ENCODE measurements at places on chromosomes 4 and X. TPM values are rescaled to one million over a fixed set of nuclear protein-coding genes. Genes with fewer than 3 reads are reported as not detected.

CENPVL2 gene
- not detected for polyA plus RNA-seq

SNCA gene
- polyA plus RNA-seq = 1.5 TPM

RHOH gene
- polyA plus RNA-seq = 0.11 TPM

SSX2 gene
- not detected for polyA plus RNA-seq

ACSL1 gene
- 22.4 TPM for polyA plus RNA-seq

STK32B gene
- 1.8 TPM for polyA plus RNA-seq

SHROOM3 gene
- polyA plus RNA-seq = 8.7 TPM

TRIM75 gene
- not detected for polyA plus RNA-seq

RAB41 gene
- polyA plus RNA-seq = not detected

AMTN gene
- polyA plus RNA-seq = not detected

FRMPD4 gene
- 0.23 TPM for polyA plus RNA-seq

UGT2A1 gene
- polyA plus RNA-seq = not detected

GASK1B gene
- polyA plus RNA-seq = 2.4 TPM

POU3F4 gene
- not detected for polyA plus RNA-seq

SUPT20HL1 gene
- not detected for polyA plus RNA-seq

AWAT2 gene
- not detected for polyA plus RNA-seq

CASP6 gene
- polyA plus RNA-seq = 9.8 TPM

MSX1 gene
- polyA plus RNA-seq = 1.5 TPM

Measured in pancreas (tissue), 10 donors.